ENCODE measurements at places on chromosomes 3 and 15.

GRCh38 chr15:22960556-22960955, 19.6 kb downstream of the CYFIP1 start:
- H3K4me3 ChIP-seq = no peak overlapping the region
- peaks cover 38% of the 10 kb centered on the region for H3K4me1 ChIP-seq
- H3K36me3 ChIP-seq = peaks cover 15% of the 10 kb centered on the region
- no peak for DNase-seq
- no peak overlapping the region for H3K27ac ChIP-seq
- no peaks in the 10 kb centered on the region for H3K27me3 ChIP-seq

- no peak for DNase-seq
- H3K4me1 ChIP-seq = peaks cover 10% of the 10 kb centered on the region
- H3K4me3 ChIP-seq = no peak overlapping the region
- no peaks in the 10 kb centered on the region for H3K27me3 ChIP-seq
Observed at GRCh38 chr3:11201251-11202019, 47.1 kb downstream of the HRH1 start.

- no peaks in the 10 kb centered on the region for H3K27me3 ChIP-seq
- no peaks in the 10 kb centered on the region for H3K4me1 ChIP-seq
- no peak overlapping the region for H3K4me3 ChIP-seq
- DNase-seq = no peak
- H3K27ac ChIP-seq = no peak overlapping the region
Observed at GRCh38 chr3:133474817-133475216, 75.0 kb downstream of the BFSP2 start.

GRCh38 chr3:191783024-191783423, 322.1 kb downstream of the PYDC2 start:
- H3K36me3 ChIP-seq = no peaks in the 10 kb centered on the region
- H3K4me3 ChIP-seq = no peak overlapping the region
- no peak overlapping the region for H3K27ac ChIP-seq
- H3K27me3 ChIP-seq = no peaks in the 10 kb centered on the region

- no peak for DNase-seq
- no peak overlapping the region for H3K4me3 ChIP-seq
- no peaks in the 10 kb centered on the region for H3K27me3 ChIP-seq
- H3K4me1 ChIP-seq = no peaks in the 10 kb centered on the region
- H3K27ac ChIP-seq = no peak overlapping the region
Observed at GRCh38 chr3:78999139-78999538, 768.7 kb downstream of the ROBO1 start.

All from mesenchymal stem cell (in vitro differentiated cells and primary cell).